B cell (primary cell): ENCODE measurements at places on chromosomes 6 and 20.

DNA sequence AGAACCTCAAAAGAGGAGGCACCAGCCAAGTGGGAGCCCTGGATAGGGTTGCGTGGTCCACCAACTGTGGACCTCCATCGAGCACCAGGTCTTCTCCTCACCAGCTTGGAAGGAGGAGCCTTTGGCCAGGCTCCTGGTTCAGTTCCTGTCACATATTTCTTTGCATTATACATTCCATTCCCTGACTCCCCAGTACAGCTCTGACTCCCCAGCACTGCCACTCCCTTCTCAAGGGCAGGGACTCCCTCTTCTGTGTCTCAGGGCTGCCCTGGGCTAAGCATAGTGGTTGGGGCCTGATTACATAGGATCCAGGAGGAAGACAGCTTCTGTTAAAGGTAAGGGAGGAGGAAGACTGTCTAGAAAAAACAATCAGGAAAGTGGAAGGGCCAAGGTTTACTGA lies 91.1 kb downstream of the MRPL14 start:
- no peak for DNase-seq

GRCh38 chr20:57665589-57665971 lies 44.2 kb downstream of the PMEPA1 start:
- no peak for DNase-seq

DNA sequence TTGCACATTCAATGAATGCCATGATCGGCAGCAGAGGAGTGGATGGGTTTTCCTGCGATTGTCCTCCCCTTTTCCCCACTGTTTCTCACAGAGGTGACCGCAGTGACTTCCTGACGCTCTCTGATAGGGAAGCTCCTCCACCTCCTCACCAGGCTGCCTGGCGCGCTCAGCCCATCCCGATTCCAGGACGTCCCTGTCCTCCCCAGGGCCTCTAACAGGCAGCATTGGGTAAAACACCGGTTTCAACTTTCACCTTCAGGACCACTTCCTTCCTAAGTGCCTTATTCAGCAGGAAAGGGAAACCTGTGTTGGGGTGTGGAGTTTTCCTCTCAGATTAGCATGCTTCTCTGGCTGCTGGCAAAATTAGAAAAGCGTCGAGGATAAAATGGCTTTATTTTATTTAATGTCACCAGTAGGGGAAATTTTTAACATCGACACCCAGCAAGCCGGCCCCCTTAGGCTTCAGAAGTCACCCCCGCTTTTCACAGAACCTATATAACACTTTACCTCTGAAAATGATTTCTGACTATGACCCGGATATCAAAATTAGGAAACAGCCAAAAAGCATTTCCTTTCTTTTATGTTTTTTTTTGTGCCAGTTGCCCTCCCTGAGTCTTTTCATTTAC lies 570.4 kb upstream of the GJE1 start:
- no peak for DNase-seq

DNA sequence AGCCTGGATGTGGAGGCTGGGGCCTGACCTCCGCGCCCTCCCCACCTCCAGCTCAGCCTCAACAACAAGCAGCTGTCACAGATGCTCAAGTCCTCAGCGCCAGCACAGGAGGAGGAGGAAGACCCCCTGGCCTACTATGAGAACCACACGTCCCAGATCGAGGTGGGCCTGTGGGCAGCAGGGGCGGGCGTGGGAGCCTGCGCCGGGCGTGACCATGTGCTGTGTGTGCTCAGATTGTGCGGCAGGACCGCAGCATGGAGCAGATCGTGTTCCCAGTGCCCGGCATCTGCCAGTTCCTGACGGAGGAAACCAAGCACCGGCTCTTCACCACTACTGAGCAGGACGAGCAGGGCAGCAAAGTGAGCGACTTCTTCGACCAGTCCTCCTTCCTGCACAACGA lies 23.5 kb downstream of the UQCC2 start:
- no peak for DNase-seq

DNA sequence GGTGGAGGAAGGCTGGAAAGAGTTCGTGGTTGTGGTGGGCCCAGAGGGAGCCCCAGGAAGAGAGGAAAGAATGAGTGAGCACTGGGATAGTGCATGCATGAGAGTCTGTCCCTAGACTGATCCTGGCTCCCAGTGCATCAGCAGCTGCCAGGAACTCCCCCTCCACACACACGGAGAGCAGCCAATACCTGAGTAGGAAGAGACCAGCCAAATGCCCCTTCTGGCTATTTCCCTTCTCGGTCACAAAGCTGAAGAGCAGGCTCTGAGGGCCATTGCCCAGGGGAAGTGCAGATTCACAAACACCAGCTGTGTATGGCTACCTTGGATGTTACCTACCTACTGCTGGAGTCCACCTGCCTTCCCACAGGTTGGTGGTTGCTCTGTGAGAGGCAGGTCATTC lies 45.1 kb downstream of the GABRR2 start:
- DNase-seq: no peak

GRCh38 chr20:17882065-17882833 lies 86.3 kb downstream of the SNX5 start:
- no peak for DNase-seq

DNA sequence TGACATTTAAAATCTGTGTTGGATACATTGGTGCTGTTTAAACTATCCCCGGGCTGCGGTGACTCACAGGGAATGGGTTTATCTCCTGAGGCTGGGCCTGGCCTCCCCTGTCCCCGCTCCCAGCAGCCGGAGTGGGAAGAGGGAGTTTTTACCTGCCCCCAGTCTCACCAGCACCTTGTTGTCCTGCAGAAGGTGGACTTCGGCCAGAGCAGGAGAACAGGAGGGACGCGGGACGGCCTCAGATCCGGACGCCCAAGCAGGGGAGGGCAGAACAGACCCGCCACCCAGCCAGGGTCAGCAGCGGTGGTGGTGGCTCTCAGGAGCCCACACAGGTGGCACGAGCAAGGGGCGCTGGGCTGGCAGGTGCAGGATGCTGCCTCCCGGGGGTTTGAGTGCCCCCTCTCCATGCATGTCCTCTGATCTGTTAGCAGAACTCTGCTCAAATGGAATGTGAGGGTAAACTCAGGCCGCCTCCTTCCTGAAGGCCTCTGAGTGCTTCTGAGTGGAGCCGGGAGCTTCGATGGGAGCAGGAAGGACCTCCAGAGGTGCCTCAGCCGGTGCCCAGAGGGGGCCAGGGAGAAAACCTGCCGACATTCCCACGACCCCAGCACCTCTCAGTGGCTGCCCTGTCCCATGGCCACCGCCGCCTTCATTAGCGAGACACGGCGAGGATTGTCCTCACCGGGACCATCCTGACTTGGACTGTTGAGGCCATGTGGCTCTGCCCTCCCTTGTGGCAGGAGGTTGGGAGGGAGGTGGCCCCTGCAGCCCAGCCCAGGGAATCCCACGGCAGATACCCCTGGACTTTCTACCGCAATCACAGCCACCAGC lies 43.4 kb upstream of the MRGBP start:
- no peak for DNase-seq

DNA sequence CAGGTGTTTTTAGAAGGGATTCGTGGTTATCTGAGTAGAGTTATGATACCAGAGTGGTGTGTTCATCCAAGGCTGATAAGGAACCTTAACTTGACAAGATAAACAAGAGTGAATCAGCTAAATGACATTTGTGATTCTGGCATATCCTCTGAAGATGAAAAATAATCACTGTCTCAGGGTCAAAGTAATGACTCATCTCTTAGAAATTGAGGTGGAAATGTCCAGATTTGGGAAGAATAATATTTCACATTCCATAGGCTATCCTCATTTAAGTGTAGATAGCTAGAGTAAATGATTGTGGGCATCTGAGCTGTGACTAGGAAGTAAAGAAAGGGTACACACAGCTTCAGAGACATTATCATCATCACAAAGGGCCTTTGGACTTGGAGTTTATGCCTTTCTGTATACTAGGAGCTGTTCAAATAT lies 255.7 kb downstream of the GJA1 start:
- no peak for DNase-seq

DNA sequence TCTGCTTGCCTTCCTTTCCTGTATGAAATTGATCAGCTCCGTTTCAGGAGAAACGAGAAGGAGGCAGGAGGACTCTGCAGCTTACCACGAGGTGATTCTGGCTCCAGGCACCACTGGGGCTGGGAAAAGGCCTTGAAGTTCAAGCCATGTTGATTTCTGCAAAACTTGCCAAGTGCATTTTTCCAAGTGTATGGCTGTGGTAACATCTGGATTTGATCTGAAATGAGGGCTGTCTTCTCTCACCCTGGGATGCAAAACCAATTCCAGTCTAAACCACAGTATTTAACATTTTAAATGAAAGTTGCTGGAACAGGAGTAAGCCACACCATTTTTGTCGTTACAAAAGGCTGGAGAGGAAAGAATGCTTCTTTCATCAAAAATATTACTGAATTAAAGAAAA lies 36.1 kb upstream of the FAM210B start:
- no peak for DNase-seq

DNA sequence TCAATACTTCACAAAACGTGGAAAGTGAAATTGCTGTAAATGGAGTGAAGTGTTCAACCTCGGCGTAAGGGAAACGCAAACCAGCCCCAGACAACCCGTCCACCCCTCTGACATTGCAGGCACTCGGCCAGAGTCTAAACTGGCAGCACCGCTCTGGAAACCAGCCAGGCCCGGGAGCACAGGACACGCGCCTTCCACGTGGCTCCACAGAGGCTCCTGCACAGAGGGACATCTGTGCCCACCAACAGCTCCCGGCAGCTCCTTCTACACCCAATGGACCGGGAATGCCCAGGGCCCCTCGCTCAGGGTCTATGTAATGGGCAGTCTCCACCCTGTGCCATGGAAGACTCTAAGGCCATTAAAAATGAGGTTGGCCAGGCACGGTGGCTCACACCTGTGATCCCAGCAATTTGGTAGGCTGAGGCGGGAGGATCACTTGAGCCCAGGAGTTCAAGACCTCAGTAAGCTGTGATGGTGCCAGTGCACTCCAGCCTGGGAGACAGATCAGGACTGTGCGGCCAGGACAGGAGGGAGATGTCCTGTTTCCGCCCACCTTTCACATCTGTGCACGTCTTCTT lies 3.4 kb upstream of the HELZ2 start:
- DNase-seq: no peak

GRCh38 chr6:138371720-138372119 lies 6.0 kb upstream of the SMIM28 start:
- no peak for DNase-seq

DNA sequence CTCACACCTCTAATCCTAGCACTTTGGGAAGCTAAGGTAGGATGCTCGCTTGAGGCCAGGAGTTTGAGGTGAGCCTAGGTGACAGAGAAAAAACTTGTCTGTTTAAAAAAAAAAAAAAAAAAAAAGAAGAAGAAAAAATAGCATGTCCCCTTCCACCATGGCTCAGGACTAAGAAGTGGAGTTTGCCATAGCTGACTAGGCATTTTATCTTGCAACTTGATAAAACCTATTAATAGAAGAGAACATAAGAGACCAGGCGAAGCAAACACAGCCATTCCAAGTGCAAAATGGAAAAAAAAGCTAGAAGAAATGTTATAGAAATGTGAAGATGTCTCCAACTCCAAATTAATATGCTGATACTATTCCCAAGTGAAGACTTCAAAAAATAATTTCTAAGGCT lies 277.5 kb downstream of the MEI4 start:
- DNase-seq: no peak

DNA sequence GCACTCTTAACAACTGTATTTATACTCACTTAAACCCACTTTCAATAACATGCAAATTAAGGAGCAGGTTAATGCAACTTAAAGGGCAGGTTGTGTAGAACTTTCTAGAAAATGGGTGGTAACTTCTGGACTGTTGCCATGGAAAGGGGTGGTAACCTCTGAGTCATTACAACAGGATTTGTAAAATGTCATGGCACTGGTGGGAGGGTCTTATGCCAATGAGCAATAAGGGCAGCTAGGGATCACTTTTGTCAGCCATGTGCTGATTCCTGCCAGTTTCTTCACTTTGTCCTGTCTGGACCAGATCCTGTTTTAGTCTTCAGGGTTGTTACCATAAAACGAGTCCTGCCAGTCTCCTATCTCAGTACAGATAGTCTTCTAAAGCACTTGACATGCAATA lies 560.5 kb upstream of the PTCHD4 start:
- no peak for DNase-seq

GRCh38 chr20:10504994-10505730 lies 70.1 kb downstream of the SLX4IP start:
- DNase-seq: no peak

DNA sequence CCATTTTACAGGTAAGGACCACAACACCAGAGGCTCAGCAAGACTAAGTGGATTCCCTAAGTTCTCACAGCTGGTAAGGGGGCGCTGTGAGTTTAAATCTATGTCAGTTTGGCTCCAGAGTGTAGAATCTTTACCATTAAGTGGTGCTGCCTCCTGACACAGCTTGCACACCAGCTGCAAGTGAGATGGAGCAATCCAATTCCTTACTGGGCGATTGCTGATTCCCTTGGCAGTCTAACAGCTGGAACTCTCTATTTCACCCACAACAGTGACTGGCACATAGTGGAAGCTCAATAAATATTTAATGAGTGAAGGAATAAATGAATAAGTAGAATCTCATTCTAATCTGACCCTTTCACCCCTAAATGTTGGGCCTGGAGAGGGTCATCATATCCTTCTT lies 176.7 kb downstream of the CLIC5 start:
- DNase-seq: no peak

GRCh38 chr6:159446340-159446739 lies 246.7 kb downstream of the SOD2 start:
- DNase-seq: no peak

DNA sequence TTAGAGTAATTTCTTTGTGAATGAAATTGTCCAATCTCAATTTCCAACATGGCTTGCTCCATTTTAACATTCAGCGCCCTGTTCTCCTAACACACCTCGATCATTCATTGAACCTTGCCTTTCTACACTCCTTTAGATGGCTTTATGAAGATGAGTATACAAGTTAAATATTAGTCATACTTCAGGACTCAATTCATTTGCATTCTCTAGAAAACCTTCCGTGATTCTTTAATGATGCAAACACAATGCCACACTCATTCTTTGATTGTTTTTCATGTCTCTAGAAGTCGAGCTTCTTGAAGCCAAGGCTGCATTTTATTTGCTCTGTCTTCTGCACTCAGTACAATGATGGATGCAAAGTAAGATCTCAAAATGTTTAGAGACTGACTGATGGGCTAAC lies 641.2 kb downstream of the DOK5 start:
- no peak for DNase-seq

DNA sequence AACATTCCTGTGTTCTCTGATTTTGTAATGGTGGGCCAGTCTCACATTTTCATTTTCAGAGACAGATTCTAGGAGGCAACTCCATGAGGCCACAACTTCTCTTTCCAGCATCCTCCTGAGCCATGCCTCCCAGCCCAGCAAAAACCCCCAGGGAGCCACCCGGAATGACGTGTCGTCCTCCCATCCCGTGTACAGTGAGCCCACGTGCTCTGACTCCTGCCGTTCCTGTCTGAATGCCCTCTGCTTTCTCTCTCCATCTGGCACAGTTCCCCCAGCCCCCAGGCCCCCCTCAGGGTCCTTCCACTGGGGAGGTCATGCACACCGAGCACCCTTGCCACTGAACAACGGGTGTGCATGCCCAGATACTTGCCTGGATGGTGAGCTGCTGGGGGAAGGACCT lies 38.0 kb downstream of the C20orf203 start:
- DNase-seq: no peak

GRCh38 chr20:55052459-55052858 lies 577.1 kb downstream of the DOK5 start:
- no peak for DNase-seq
